ENCODE measurements at places on chromosomes 3 and 15.

DNA sequence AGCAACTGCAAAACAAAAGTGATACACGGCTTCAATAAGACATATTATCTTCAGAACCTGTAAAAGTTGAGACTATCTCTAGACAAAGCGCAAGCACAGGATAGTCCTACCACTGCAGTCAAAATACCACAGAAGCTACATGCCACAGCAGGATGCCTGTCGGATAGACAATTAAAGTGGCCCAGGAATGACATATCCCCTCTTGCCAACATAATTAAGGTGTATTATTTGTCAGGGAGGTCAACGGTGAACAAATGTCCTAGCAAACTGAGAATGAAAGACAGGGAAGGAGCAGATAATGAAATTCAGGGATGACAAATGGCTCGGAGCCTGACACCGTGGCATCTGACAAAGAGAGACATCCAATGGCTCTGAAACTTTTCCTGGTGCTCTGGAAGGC lies 185.7 kb downstream of the MECOM start:
- no peak for DNase-seq

GRCh38 chr3:74001436-74001835 lies 376.7 kb upstream of the PDZRN3 start:
- DNase-seq, result no peak

GRCh38 chr15:98981851-98982722 lies 25.5 kb downstream of the PGPEP1L start:
- DNase-seq, result no peak

GRCh38 chr3:49716691-49717210 lies 2.7 kb downstream of the AMIGO3 start:
- DNase-seq, result no peak

DNA sequence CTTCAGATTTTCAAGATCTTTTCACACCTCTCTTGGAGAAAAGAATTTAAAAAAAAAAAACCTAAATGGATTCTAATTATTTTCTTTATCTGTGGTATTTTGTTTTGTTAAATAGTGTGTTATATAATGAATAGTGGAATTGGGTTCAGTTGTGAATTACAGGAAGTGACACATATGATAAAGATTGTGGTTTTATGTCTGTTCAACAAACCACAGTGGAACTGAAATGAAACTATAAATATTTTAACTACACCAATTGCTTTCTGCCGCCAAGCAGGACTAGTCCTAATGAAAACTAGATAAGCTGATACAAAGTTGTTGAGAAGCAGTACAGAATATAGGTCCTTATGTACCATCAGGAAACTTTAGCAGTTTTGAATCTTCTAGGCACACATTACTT lies 121.6 kb downstream of the UBE2E2 start:
- no peak for DNase-seq

GRCh38 chr15:101651554-101652097 lies 555 bp downstream of the TM2D3 start:
- no peak for DNase-seq

DNA sequence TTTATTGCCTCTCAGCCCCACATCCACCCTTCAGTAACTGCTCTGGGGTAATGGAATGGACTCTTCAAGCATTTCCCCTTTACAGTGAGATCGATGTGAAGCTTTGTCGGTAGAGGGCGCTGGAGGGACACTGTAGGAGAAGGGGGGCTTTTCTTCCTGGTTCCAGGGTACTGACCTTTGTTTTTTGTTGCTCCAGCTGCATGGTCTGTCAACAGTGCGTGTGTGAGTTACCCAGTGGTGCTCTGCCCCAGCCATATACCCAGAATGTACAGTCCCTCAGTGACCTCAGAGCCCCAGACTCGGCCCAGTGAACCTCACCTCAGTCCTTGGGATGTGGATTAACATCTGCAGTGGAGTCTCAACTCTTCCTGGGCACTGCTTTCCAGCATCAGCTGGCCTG lies 180.3 kb upstream of the TSC22D2 start:
- DNase-seq, result no peak

- no peak for DNase-seq
Observed at GRCh38 chr3:5464649-5465048, 277.1 kb downstream of the EDEM1 start.

GRCh38 chr3:189947068-189947467 lies 173.6 kb downstream of the P3H2 start:
- no peak for DNase-seq

DNA sequence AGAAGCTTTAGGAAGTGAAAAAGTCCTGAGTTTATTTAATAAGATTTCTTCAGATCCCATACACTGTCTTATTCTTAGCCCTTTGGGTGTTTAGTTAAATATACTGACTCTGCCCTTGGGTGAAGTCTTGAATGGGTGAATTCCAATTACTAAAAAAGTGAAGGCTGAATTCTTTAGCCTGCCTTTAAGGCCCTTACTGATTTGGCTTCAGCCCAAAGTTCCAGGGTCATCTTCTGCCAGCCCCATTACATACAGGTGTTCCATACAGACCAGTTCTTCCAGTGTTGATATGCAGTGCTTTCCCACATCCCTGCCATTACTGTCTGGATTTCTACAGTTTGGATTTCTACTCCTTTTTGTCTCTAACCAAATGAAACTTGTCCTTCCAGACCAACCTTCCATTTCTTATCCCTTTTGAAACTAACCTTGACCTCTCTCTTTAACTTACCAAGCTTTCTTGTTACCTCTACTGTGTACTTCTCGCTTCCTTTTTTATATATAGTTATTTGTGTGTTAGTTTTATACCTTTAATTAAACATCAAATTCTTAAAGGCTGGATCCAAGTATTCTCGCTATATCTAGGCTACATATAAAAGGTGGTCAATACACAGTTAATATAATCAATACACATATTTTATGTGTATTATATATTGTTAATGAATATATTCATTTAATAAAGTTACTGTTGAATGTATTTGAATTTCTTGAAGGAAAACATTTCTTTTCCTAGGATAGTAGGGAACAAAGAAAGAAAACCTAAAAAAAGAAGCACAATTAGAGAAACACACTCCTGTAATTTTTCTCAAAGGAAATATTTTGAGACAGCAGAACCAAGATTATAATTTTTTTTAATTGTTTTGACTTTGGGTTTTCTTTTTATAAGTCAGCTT lies 15.0 kb downstream of the MBNL1 start:
- no peak for DNase-seq

- no peak for DNase-seq
Observed at GRCh38 chr3:116302087-116302747, 143.1 kb downstream of the LSAMP start.

DNA sequence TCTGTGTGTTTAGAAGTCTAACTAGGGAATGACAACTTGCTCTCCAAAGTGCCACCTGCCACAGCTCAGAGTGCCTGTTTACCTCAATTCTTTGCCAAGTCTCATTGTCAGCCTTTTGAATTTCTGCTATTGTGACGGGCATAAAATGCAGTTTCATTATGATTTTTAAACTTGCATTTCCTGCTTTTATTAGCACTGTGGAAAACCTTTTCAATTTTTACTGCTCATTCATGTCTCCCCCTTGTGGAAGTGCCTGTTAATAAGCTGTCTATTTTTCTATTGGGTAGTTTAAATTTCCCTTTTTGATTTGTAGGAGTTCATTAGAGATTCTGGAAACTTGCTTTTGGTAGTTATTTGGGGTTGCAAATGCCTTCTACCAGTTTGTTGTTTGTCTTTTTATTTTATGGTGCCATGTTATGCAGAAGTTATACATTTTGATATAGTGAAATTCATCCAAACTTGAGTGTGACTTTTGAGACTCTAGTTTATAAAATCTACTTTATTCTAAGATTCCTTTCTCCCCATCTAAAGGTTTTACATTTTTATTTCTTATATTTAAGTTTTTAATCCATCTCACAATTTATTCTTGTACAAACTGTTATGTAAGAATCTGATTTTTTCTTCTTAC lies 53.9 kb upstream of the FRMD4B start:
- no peak for DNase-seq

DNA sequence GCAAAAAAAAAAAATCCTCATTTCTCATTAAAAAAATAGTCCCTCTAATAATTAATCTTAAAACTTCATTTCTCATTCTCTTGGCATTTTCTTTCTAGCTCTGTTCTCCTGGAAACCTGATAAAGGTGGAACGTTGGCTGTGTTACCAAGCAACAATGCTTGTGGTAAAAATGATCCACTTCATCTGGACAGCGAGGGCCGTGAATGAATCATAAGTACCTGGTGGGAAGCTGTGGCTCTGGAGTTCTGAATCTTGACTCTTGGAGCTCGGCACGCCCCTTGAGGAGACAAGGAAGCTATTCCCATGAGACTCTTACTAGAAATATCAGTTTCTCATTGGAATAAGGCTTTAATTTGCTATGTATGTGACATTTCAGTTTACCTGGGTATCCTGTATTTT lies 32.5 kb downstream of the BCL2L10 start:
- DNase-seq, result no peak

GRCh38 chr3:185416513-185416912 lies 53.6 kb downstream of the MAP3K13 start:
- DNase-seq, result no peak

- DNase-seq, result no peak
Observed at GRCh38 chr15:101244889-101245668, 6.8 kb downstream of the CHSY1 start.

DNA sequence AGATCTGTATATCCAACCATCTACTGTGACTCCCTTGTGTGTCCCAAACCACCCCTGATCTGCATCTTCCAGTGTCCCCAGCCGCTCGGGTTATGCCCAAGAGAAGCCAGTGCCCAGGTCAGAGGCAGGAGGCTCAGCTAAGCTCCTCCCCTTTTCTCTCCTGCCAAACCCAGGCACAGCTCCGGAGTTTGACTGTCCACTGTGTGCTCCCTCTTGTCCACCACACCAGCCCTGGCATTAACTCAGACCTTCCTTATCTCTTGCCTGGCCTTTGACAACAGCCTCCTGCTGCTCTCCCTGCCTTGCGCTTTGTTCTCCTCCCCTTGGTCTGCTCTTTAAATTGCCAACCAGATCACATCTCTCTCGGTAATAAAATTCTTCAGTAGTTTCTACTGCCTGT lies 39.3 kb downstream of the DGKG start:
- DNase-seq, result no peak

GRCh38 chr3:68743521-68743920 lies 188.8 kb downstream of the TAFA4 start:
- DNase-seq, result no peak

- DNase-seq, result no peak
Observed at GRCh38 chr3:20068512-20069177, 28.4 kb downstream of the KAT2B start.

GRCh38 chr15:75177360-75178071 lies 24.2 kb upstream of the C15orf39 start:
- no peak for DNase-seq

DNA sequence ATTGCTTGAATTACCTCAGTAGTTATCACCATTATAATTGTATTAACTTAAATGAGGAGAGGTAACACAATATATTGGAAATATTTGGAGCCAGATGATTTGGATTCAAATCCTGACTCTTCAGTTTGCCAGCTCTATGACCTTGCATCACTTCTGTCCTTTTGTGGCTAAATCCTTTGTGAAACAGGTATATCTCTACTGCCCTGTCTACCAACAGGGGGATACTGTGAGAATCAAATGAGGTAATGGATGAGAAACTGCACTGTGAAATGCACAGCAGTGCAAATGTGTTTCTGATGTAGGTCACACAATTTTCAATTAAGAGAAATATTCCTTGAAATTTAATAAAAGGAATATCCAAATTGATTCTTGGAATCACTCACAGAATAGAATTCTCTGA lies 58.8 kb downstream of the CCDC54 start:
- DNase-seq, result no peak

DNA sequence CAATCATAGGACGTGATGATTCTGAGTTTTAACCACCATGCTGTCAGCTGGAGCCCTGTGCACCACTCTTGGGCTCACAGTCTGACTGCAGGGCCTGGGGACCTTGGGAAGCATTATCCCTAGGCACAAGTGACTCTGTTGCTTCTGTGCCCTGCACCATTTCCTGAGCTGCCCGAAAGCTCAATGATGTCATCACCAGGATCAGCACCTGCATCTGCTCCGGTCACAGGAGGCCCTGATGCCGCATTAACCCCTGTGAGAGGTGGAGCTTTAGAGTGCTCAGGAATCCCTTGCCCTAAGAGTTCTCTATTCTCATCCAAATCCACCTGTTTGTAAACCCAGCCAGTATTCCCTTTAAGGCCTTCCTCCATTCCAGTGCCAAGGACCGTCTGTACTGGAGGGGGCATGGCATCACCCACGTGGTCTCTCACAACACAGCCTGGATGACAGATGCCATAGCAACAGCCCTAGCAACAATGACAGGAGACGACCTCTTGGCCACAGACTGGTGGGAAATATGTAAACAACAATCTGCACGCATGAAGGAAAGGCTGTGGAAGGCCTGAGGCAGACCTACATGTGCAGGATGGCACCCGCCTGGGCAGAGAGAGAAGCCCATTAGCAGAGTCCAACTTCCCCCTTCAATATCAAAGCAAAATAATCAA lies 37.9 kb downstream of the NTRK3 start:
- no peak for DNase-seq

- no peak for DNase-seq
Observed at GRCh38 chr3:54634122-54634469, 293.8 kb downstream of the LRTM1 start.

DNA sequence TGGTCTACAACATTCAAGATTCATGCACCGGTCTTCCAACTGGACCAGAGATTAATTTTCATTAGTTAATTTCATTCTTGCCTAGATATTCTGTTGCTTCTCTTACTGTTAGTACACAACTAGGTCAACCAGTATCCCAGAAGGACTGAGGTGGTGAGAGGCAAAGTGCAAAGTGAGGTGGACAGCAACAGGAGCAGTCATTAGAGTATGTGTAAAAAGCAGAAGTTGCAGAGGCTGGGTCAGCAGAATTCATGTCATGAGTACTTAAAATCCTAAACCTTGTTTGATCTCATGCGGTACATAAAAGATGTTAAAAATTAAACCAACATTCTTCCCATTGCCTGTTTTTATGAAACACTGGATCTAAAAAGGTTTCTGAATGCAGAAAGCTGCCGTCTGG lies 46.7 kb downstream of the PARP14 start:
- DNase-seq, result no peak

DNA sequence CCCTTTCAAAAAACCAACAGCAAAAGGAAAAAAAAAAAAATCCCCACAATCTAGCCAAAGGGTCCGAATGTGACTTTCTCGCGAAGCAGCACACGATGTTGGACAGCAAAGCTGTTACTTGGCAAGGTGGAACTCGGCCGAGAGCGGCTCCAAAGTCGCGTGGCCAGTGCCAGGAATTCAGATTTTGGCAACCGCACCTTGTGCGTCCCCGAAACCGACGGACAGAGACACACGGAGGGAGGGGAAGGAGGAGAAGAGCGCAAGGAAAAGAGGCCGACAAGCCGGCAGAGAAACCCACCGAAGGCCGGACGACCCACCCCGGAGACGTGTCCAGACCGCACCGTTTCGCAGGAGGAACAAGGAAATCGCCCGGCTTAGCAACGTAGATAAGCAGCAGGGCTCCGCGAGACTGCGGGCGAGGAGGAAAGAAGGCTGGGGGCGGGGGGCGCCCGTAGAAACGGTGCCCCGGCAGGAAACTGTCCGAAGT lies 517.3 kb downstream of the MECOM start:
- no peak for DNase-seq

DNA sequence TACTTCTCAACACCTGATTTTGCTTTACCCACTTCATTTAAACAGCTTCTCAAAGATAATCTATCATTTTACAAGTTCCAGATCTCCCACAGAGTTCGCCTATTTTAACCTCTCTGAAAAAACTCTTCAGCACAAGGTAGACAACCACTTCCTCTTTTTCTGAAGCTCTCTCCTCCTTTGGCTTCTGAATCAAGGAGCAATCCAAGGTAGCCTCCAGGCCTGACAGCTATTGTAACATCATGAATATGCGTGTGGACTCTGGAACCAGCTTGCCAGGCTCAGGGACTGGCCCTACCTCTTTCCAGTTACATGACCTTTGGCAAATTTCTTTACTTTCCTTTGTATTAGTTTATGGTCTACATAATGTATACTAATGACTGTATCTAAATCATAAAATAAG lies 405.9 kb upstream of the ZNF385D start:
- no peak for DNase-seq

All from D721Med (cell line).